ENCODE measurements at places on chromosomes 1 and 21.

DNA sequence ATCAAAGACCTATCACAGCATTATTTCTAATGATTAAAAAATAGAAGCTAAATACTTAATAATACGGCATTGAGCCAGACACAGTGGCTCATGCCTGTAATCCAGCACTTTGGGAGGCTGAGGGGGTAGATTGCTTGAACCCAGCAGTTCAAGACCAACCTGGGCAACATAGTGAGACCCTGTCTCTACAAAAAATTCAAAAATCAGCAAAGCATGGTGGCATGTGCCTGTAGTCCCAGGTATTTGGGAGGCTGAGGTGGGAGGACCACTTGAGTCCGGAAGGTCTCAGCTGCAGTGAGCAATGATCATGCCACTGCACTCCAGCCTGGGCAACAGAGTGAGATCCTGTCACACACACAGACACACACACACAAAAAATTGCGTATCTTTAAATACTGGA is 10.7 kb downstream of the TAF13 start:
- DNase-seq = no peak

DNA sequence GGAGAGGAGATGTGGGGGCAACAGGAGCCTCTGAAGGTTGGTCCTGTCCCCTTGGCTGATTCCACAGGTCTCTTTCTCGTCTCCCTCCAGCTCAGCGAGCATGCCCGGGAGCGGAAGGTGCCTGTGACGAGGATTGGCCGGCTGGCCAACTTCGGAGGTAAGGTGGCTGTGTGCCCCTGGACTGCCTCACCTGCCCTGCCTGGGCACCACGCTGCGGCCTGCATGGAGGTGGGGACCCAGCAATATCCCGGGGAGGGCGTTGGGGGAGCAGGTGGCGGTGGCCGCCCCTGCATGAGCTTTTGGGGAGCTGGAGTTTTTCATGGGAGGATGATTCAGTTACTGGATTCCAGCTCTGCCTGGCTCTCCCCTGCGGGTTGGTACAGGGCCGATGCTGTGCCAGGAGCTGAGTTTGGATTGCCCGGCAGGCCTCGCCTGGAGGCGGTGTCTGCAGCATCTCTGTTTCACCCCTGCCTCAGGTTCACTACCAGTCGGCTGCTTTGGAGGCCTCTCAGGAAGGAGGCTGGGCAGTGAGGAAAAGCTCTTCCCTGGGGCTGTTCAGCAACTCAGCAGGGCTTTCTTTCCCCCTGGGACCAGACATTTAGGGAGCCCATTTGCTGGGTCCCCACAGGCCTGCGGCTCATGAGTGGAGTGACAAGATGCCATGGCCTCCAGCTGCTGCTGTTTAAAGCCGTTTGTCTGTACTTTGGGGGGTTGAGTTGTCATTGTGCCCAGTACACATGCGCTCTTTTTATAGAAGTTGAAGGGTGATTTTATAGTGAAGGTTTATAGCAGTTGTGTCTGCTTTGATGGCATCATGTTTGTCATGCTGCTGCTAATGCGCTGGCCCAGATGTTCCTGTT is 25.7 kb downstream of the COQ8A start:
- DNase-seq = no peak

DNA sequence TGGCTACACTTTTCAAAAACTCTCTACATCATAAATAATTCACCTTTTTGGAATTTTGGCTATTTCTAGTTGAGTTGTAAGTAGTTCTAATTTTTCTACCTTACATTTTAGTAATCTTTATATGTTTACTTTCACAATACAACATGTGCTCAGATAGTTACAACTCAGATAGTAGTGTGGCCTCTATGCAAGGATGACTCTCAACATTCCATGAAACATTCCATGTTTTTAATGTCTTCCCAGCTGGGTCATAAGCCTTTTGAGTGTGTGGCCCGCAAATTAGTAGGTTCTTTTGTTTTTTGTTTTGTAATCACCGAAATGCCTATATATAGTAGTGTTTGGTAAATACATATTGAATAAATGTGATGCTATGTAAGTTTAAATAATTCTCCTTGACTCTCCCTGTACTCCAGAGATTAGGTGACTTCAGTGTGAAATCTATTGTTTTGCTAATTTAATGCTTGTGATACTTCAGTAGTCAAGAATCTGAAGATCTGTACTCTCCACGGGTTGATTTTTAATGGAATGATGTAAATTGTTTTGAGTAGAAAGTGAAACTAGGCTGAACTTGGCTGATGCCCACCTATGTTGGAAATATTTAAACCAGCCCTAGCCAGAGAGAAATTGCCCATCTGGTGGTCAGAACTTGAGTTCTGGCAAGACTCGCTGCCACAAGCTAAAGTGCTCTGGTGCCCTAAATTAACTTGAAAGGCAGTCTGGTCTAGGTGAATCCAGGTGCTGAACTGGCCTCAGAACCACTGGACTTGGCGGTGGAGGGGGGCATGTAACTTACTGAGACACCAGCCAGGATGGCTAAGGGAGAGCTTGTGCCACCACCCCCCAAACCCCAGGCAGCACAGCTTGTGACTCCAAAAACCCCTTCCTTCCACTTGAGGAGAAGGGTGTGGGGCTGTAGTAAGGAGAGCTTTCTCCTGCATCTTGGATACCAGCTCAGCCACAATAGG is 165.6 kb downstream of the USP25 start:
- no peak for DNase-seq

- DNase-seq = no peak
These were observed at the start of gene PRKAA2 for GRCh38 chr1:56644919-56645676. Gene PRKAA2, plus strand, starts transcription at chr1:56645314. Its CDS starts 74 bp downstream, at chr1:56645388.

DNA sequence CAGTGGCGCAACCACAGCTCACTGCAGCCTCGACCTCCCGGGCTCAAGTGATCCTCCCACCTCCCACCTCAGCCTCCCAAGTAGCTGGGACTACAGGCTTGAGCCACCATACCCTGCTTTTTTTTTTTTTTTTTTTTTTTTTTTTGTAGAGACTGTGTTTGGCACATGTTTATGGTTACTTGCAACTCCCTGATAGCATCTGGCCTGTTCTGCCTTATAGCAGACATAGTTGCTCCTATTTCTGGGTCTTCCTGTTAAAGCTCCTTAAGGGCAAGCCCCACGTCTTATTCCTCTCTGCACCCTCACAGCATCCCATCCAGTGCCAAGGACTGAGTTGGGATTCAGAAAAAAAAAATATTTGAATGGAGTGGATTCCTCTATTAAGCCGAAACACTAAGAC is 17.1 kb upstream of the CNR2 start:
- DNase-seq = no peak

GRCh38 chr1:18681423-18681835 is 50.8 kb downstream of the PAX7 start:
- no peak for DNase-seq

GRCh38 chr1:18603212-18603852 is 27.3 kb upstream of the PAX7 start:
- DNase-seq = no peak

GRCh38 chr21:28607545-28607944 is 385.1 kb downstream of the LTN1 start:
- no peak for DNase-seq

- DNase-seq = no peak
These were observed 62.9 kb upstream of the CNTN2 start for GRCh38 chr1:204979891-204980649.

DNA sequence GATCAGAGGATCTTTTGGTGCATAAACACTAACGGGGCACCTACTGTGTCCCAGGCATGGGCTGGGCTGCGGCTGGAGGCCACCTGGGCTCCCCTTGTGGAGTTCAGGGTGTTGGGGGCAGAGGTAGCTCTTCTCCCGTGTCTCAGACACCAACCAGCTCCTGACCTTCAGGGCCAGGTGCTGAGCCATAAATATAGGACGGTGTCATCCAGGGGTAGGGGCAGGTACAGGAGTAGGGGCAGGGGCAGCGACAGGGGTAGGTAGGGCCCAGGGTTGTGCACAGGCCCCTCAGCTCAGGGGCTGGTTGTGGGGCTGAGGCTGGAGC is 18.0 kb upstream of the LRRC3 start:
- no peak for DNase-seq

- peak; percentile 74 for DNase-seq
These were observed 7.2 kb downstream of the VANGL1 start for GRCh38 chr1:115648717-115649691.

- no peak for DNase-seq
These were observed 181.8 kb downstream of the RRAGC start for GRCh38 chr1:38677756-38678155.

- DNase-seq = no peak
These were observed 26.9 kb downstream of the UCK2 start for GRCh38 chr1:165854101-165854845.

- no peak for DNase-seq
These were observed 989 bp upstream of the ETV3 start for GRCh38 chr1:157139052-157139715.

DNA sequence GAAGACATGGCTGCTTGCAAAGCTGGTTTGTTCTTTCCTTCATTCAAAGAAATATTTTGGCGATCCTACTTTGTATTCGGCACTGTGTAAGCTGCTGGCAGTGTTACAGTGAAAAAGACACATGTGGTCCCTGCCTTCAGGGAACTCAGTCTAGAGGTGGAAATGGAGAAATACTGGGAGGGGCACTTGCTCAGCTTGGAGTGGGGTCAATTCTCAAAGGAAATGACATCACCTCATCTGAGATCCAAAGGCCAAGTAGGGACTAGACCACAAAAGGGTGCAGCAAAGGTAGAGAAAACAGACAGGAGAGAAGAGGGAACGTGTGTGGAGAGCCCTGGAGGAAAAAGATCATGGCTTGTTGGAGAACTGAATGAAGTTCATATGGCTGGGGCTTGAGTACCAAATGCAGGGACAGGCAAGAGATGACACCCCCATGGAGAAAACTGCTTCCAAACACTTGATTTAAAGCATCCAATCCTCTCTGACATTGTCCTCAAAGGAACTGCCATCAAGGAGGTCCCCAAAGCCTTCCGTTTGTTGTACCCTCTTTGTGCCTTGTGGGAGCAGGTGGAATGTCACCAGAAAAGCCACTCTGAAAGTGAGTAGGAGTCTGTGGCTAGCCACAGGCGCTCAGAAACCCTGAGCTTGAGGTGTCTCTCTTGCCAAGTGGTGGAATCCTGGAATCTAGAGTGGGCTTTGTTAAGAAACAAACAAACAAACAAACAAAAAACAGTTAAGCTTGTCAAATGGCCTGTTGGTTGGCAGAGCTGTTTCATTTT is 48.3 kb upstream of the TDRD10 start:
- no peak for DNase-seq

- DNase-seq = no peak
These were observed 5.7 kb downstream of the GFI1 start for GRCh38 chr1:92480813-92481598.

DNA sequence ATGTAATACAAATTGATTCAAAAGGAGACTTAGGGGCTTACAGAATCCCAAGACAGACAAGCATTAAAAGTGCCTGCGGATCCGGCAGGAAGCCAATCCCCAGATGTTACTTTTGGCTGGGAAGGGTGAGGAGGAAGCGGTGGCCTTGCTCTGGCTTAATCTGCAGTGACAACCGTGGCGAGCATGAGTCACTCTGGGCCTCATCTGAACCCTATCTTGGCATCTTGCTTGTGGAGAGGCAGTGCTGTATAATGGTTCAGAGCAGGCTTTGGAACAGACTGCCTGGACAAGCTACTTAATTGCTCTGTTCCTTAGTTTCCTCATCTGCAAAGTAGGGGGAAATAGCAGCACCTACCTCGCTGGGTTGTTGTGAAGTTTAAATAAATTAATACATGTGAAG is 74.1 kb downstream of the XCL2 start:
- DNase-seq = no peak

DNA sequence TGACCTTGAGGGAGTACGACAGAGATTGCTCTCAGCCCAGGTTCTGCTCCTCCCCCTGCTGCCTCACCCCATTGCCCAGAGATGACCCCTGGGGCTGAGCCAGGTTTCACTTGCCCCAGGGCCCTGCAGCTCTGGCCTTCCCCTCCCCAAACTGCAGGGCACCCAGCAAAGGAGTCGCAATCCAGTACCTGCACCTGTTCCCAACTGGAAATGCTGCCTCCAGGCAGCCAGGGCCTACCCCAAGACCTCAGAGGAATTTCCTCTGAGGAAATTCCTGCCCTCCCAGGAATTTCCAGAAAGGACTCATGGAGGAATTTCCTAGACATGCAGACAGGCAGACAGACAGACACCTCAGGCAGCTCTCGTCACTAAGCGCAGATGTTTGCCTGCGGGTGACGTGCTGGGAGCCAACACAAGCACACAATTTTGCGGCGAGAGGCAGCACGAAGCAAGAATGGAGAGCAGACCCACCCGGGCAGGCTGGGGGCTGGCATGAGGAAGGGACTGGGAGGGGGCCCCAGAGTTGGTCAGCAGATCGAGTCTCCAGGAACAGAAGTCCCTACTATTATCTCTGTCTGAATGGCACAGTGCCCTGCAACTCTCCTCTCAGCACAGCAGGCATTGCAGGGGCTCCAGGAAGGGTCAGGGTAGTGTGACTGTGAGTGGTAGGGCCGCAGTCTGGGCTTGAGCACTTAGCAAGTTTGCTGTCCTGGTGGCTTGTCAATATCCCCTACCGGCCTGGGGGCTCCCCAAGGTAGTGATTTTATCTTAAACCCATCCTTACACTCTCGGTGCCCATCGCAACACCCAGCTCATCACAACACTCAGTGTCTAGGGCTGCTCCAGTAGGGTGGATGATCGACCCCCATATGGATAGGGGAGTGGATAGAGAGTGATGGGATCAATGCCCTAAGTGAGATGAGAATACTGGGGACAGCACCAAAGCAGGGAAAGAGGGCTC is 2.9 kb upstream of the EFNA1 start:
- DNase-seq = no peak

DNA sequence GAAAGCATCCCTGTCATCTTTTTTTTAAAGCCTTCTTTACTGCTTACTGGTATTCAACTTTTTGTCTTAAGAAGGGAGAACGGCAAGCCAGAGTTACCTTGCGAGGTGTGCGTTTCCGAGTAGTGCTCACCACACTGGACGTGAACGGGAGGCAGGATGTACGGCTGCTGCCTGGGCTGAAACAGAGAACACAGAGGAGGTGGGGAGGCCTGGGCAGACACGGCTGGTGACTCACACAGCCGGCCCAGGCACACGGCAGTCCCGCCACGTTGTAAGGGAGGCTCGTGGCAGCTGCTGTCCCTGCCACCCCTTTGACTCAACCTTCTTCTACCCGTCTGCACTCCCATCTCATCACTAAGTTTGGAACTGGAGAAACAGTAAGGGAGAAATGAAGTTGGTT is 105.8 kb downstream of the SMYD2 start:
- DNase-seq = no peak

GRCh38 chr1:229947968-229948367 is 119.1 kb upstream of the GALNT2 start:
- no peak for DNase-seq

GRCh38 chr1:109713636-109714035 is 1.6 kb downstream of the GSTM5 start:
- DNase-seq = no peak

Measured in GM12864 (cell line).